Airway epithelial cell (primary cell): ENCODE measurements at places on chromosomes 3 and 15. TPM values are rescaled to one million over a fixed set of nuclear protein-coding genes. Genes with fewer than 3 reads are reported as not detected.

The GOLGA6A gene
- total RNA-seq, result not detected in 2 replicates

The CASR gene
- total RNA-seq, result not detected in 2 replicates

The CXCR6 gene
- total RNA-seq, result not detected in 2 replicates

The ALDH1L1 gene
- 2.9 and 4.8 TPM in 2 replicates for total RNA-seq

The MYL3 gene
- total RNA-seq, result not detected in 2 replicates

The RASL12 gene
- total RNA-seq, result not detected in 2 replicates
